ENCODE measurements at places on chromosomes 4 and X. TPM values are rescaled to one million over a fixed set of nuclear protein-coding genes. Genes with fewer than 3 reads are reported as not detected.

- DNase-seq: no peak
Measured at GRCh38 chr4:121243485-121243884, 79.4 kb upstream of the TNIP3 start.

Gene ANKRD50
- 10.4 TPM for total RNA-seq

DNA sequence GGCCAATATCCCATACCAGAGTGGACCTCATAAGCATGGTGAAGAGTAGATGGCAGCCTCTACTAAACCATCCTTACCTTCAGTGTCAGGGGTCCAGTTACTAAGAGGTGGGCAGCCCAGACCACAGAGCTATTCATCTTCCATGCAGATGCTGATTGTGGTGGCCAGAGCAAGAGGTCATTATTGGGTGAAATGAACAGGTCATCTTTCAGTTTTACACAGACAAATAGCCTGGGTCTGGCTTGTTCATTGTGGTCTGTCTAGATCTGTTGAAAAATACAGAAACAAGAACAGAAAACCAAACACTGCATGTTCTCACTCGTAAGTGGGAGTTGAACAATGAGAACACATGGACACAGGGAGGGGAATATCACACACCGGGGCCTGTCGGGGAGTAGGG, 71.3 kb downstream of the PAK3 start:
- no peak for DNase-seq

Gene FAM53A
- total RNA-seq: 1.6 TPM

Gene CLIC2
- 21.7 TPM for total RNA-seq

- no peak for DNase-seq
Measured at GRCh38 chrX:21734175-21734574, 23.7 kb downstream of the SMPX start.

Gene C4orf54
- total RNA-seq: 10.0 TPM

GRCh38 chr4:108458681-108459080, 161.7 kb upstream of the RPL34 start:
- DNase-seq: no peak

Gene SMIM10L2A
- 6.3 TPM for total RNA-seq
